ENCODE measurements at places on chromosomes 12 and 14.

GRCh38 chr14:49553892-49554291, 32.3 kb downstream of the RPS29 start:
- DNase-seq: no peak

GRCh38 chr12:41051954-41052353, 136.2 kb upstream of the PDZRN4 start:
- no peak for DNase-seq

- peak; percentile 66 for DNase-seq
Measured at GRCh38 chr12:121579981-121580868, 598 bp downstream of the KDM2B start.

DNA sequence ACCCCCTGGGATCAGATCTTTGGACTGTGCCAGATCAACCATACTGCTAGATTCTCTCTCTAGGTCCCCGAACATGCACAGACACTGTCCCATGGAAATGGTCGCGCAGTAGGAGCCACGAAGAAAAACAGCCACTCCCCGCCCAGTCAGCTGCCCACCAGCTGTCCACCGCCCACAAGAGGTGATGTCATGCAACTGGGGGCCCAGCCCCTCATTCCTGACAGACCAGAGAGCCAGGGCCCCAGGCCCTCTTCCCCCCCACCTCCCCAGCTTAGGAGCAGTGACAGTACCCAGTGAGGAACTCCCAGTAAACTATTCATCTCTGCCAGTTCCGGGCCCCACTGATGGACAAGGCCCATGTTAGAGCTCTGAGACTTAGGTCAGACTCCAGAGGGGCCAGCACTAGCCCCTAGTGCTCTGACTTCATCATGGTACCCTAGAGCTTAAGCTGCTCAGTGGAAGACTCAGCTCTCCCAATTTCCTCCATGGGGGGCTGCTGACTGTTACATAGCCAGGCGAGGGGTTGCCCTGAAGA, 3.7 kb upstream of the TAMALIN start:
- no peak for DNase-seq

DNA sequence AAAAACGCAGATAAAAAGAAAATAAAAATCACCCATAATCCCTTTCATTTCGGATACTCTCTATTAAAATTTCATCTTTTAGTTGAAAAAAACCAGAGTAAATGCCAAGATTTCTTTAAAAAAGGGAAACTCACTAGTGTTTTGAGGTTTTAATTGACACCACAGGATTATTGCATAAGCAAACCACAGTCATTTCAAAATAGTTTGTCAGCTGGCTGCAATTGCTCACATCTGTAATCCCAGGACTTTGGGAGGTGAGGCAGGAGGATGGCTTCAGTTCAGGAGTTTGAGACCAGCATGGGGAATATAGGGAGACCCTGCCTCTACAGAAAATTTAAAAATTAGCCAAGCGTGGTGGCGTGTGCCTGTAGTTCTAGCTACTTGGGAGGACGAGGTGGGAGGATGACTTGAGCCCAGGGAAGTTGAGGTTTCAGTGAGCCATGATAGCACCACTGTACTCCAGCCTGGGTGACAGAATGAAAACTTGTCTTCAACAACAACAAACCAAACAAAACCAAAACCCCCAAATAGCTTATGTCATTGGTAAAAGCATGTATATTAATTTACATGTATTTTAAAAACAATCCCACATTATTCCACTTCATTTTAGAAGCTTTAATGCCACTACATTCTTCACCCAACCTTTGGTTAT, 48.8 kb downstream of the SYNE2 start:
- no peak for DNase-seq

DNA sequence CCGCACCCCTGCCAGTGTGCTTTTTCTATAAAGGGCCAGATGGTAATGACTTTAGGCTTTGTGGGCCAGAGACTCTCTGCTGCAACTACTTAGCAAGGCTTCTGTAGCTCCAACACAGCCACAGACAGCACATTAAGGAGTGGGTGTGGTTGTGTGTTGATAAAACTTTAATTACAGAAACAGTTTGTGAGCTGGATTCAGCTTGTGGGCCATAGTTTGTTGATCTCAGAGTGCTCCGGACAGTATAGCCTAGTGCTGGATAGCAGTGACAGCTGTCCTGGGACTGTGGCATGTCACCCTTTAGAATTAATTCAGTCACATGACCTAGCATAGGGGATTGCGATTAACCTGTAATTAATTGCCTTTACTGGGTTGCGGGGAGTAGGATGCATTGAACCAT, 109.7 kb downstream of the ZNF664 start:
- DNase-seq: no peak

DNA sequence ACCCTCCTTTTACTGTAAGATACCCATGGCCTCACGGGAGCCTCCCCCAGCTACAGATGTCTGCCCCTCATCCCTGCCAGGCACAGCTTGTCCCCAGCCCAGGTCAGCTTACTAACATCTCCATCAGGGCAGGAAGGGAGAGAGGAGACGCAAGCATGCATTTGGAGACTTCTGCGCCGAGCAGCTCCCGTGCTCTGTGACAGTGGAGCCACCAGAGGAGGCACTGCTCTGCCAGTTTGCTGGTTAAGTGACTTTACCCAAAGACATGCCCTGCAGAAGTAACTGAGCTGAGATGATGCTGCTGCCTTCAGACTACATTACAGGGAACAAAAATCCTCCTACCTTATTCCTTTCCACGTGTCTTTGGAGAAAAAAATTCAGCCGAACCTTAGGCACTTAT, 133.4 kb downstream of the ESRRB start:
- DNase-seq: no peak

DNA sequence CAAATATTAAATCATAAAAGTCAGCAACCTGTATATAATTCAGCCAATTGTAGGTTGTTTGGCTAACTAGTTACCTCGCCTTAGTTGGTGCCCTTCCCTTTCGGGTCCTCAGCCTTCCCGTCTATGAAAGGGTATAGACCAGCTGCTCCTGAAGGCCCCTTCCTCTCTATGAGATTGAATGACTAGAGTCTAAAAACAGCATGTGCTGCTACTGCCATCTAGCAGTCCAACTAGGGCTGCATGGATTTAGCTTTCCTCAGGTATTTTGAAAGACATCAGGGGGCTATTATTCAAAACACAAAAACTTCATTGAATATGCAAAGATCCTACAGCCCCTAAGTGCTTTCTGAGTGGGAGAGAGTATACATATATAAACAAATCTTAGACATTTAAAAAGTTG, 37.0 kb upstream of the TMEM263 start:
- no peak for DNase-seq

- DNase-seq: no peak
Measured at GRCh38 chr14:91352728-91353692, 64.6 kb downstream of the CCDC88C start.

DNA sequence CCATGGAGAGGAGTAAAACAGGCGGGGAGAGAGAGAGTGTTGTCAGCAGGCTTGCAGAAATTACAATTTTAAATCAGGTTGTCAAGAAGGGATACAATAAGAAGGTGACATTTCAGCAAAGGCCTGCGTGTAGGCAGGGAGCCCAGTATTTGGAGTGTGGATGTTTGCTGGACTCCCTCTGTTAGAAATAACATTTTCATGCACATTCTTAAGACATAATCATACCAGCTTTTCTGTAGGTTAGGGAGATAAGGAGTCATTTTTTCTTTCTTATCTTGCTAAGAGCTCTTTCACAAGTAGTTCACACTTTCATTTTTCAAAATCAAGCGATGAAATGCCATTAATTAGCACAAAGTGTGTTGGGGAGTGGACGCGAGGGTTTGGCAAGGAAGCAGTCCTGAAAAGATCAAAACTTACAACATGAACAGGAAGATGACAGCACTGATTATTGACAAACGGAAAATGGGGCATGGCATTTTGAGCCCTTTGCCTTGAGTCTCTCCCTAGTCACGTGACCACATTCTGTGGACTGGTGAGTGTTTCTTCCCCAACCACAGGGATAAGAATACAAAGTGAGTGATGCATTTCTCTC, 160.2 kb downstream of the DAD1 start:
- DNase-seq: no peak

- DNase-seq: peak; percentile 7
Measured at GRCh38 chr14:101075025-101075800, 171.7 kb upstream of the RTL1 start.

- no peak for DNase-seq
Measured at GRCh38 chr12:129821964-129822363, 81.9 kb downstream of the TMEM132D start.

DNA sequence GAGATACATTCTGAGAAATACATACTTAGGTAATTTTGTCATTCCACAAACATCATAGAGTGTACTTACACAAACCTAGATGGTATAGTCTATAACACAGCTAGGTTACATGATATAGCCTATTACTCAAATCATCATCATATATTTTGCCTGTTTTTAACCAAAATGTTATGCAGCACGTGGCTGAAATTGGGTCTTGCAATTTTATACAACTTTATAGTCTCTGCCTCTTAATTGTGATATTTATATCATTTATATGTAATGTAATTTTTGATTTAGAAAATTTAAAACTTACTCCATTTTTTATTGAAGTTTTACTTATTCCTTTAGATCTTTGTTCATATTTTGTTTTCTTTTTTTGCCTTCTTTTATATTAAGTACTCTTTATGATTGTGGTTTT, 350.7 kb upstream of the DCN start:
- no peak for DNase-seq

DNA sequence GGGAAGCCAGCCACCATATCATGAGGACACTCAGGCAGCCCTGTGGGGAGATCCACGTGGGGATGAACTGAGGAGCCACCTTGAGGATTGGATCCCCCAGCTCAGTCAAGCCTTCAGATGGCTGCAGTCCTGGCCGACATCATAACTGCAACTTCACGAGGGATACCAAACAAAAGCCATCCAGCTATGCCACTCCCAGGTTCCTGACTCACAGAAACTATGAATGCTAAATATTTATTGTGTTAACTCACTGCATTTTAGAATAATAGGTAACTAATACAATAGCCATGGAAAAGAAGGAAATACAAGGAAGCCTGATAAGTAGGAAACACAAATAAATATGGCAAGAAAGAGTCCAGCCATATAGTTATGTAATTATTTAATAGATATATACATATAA, 42.1 kb upstream of the FAM222A start:
- DNase-seq: no peak

DNA sequence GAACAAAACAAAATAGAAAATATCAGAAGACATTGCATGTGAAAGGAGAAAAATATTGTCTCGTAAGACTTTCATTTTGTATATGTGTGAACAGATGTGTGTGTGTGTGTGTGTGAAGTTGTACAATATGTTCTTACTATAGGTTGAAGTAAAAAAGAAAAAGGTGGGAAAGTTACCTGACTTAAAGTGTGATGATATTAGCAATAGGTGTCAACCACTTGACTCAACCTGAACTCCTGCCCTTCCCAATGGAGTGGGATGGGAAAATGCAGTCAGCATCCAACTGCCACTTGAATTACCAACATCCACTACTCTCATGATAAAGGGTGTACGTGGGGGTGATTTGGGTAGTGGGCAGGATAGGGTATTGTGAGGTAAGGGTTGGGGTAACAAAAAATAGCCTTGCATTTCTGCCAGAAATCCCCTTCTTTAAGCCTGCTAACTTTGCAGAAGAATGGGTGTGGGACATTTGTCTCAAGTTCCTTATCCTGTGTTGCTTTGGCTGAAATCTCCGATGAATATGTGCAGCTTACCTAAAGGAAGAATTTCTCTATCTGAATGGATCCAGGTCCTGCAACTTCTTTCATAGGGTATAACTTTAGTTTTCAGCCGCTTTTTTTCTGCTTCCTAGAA, 181.6 kb downstream of the CHST11 start:
- DNase-seq: no peak

GRCh38 chr12:81863406-81863805, 104.3 kb upstream of the PPFIA2 start:
- no peak for DNase-seq

DNA sequence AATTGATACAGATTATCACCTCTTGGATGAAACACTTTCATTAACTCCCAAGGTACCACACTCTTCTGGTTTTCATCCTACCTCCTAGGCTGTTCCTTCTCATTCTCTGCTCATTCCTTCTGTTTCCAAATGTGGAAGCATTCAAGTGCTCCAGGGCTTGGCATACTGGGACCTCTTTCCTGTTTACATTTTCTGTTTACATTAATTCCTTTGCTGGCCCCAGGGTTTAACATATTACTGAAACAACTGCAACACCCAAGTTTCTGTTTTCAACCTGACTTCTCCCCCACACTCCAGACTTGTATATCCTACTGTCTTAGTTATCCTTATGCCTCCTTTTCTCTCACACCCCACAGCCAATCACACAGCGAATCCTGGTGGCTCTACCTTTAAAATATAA, 386.3 kb upstream of the GARIN6 start:
- no peak for DNase-seq

GRCh38 chr14:101912841-101913240, 51.5 kb upstream of the DYNC1H1 start:
- DNase-seq: no peak

DNA sequence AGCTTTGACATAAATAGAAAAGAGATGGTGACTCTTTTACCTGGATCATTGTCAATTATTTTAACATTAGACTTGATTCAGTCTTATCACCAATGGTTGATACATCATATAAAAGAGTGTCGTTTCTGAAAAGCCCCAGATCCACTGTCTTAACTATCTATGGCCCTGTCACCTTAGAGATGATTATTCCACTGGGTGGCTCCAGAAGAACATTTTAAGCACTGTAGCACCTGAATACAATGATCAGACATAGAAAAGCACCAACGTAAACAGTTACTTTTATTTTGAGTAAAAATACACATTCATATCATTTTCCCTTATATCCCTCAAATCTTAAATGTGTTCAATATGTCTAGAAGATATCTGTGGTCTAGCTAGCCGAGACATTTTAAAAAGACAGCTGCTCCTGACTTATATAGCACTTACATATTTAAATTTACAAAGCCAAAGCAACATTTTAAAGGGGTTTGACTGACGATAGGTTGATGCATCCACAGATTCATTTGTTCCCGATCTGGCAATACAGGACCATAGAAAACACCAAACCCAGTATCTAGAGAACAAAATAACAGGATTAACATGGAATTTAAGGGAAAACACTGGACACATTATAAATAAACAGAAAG, 32.9 kb downstream of the TSPAN8 start:
- no peak for DNase-seq

- DNase-seq: no peak
Measured at GRCh38 chr14:24360281-24360680, 7.7 kb upstream of the NFATC4 start.

- DNase-seq: no peak
Measured at GRCh38 chr12:14238221-14238792, 127.2 kb upstream of the ATF7IP start.

- DNase-seq: peak; percentile 58
Measured at GRCh38 chr12:50057000-50057841, at the start of gene ASIC1. Gene ASIC1 (plus strand): TSS chr12:50057596. CDS start chr12:50058767, 1,171 bp downstream.

DNA sequence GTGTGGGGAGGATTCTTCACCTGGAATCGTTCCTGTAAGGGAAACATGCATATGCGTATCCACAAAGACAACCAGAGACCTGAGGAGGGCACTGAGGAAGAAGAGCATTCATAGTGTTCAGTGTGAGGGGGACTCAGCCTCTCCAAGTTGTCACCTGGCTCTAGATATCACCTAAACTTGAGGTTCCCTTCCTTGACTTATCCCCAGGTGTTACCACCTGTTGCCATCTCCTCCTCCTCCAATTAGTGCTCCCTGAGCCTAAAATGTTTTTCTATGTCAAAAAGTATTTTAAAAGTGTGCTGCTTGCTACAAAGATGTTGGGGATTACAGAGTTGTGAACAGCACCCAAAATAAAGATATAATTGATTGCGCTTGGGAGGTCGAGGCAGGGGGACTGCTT, 41.0 kb downstream of the FMNL3 start:
- no peak for DNase-seq

- no peak for DNase-seq
Measured at GRCh38 chr12:121294151-121294889, 2.2 kb downstream of the CAMKK2 start.

All from stimulated activated naive CD8-positive, alpha-beta T cell treated with anti-CD3 and anti-CD28 coated beads, Interleukin-15, amount 100 ng/mL, for 72 hours (primary cell).